Upper lobe of left lung (tissue), 6 donors: ENCODE measurements at places on chromosomes 1 and 21. TPM values are rescaled to one million over a fixed set of nuclear protein-coding genes. Genes with fewer than 3 reads are reported as not detected.

DNA sequence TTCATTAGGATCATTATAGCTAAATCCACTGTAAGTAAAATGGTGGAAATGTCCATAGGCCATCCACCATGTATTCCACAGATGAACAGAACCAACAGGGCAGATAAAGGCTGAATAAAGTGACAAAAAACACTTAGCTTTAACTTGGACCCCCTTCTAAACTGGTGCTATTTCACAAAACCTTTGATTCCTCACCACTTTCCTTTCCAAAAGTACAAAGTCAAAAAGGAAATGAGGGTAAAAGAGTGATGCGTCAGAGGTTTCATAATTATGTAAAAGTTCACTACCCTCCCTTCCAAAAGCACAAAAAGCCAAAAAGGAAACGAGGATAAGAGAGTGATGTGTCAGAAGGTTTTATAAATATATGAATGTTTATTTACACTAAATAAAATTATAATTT, 172.2 kb downstream of the TBX15 start:
- H3K27ac ChIP-seq: no peak overlapping the region
- H3K36me3 ChIP-seq: no peaks in the 10 kb centered on the region
- no peaks in the 10 kb centered on the region for H3K27me3 ChIP-seq
- H3K4me1 ChIP-seq: no peaks in the 10 kb centered on the region
- no peak overlapping the region for H3K4me3 ChIP-seq

DNA sequence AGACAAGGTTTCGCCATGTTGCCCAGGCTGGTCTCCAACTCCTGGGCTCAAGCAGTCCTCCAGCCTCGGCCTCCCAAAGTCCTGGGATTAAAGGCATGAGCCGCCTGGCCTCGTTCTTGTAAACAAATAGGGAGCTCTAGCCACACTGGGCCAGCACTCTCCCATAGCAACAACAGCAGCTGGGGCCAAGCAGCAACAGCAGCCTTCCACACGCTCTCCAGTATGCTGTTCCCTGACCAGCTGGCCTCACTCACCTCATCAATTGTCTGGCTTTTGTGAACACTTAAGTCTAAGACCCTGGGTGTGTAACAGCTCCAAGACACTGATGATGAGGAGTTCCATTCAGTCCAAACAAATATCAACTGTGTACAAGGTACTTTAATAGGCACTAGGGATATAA, 16.9 kb upstream of the GLIS1 start:
- H3K36me3 ChIP-seq: no peaks in the 10 kb centered on the region
- no peak overlapping the region for H3K27ac ChIP-seq
- no peak for DNase-seq
- H3K27me3 ChIP-seq: no peaks in the 10 kb centered on the region

DNA sequence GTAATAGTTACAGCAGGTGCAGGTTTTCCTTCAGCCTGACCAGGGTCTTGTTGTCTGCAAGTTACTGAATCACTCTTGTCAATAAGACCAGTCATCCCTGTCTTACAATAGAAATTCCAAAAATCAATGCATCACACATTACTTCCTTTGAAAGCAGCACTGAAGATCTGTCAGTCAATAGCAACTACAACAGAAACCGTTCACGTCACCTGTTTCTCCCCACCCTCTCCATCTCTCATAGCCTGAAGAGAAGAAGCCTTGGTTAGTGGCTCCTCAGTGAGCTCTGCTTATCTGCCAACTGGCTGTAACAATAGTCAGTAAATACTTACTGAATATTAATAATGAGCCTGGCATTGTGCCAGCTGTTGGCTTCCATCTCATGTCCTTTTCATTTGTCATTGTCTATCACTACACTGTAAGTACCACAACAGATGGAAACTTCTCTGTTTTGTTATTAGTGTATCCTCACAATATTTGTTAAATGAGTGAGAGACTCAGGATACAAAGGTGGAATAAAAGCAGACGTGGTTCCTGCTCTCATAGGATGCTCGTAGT, 195.2 kb downstream of the S1PR1 start:
- no peak for DNase-seq
- no peak overlapping the region for H3K4me3 ChIP-seq
- no peaks in the 10 kb centered on the region for H3K27me3 ChIP-seq
- no peaks in the 10 kb centered on the region for H3K36me3 ChIP-seq
- H3K27ac ChIP-seq: no peak overlapping the region
- H3K4me1 ChIP-seq: no peaks in the 10 kb centered on the region

DNA sequence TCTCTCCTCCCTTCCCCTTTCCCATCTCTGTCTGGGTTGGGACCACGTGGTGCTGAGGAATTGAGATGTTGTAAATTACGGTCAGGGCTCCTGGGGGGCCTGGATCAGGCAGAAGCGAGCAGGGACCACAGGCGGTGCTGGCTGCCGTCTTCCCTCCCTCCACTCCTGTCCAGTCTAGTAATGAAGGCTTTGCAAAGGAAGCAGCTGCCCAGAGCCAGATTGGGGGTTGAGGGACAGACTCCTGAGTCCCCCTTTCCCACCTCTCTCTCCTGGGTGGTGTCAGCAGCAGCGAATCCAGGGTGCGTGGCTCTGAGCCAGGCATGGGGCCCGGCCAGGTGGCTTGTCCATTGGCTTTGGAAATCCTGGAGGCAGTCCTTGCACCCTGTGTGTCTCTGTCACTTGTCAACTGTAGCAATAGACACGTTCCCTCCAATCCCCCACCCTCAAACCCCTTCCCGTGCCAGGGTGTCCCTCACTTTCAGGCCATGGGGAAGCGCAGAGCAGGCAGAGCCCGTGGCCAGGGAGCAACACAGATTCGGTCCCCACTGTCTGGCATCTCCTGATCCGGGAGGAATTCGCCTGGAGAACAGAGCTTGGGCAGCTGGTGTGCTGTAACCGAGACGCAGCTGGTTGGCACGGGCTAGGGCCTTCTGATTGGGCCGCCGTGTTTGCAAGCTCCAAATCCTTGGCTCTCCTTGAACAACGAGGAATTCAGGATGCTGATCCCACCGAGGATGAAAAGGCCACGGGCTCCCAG, 64.8 kb upstream of the WNT4 start:
- H3K36me3 ChIP-seq: no peaks in the 10 kb centered on the region
- H3K27ac ChIP-seq: no peak overlapping the region
- H3K4me3 ChIP-seq: no peak overlapping the region
- DNase-seq: peak; percentile 45
- H3K4me1 ChIP-seq: peaks cover 11% of the 10 kb centered on the region
- no peaks in the 10 kb centered on the region for H3K27me3 ChIP-seq

- H3K27ac ChIP-seq: no peak overlapping the region
- H3K4me3 ChIP-seq: no peak overlapping the region
- H3K27me3 ChIP-seq: no peaks in the 10 kb centered on the region
- H3K36me3 ChIP-seq: no peaks in the 10 kb centered on the region
- DNase-seq: no peak
- no peaks in the 10 kb centered on the region for H3K4me1 ChIP-seq
Measured at GRCh38 chr1:232046451-232047306, 420.1 kb downstream of the DISC1 start.

ATP6V1G3 gene
- total RNA-seq: not detected

SPRR2B gene
- total RNA-seq: not detected
